NB4 (cell line): ENCODE measurements at places on chromosomes 1 and 21.

GRCh38 chr1:54864460-54865208 is 22.4 kb downstream of the DHCR24 start:
- DNase-seq: no peak

DNA sequence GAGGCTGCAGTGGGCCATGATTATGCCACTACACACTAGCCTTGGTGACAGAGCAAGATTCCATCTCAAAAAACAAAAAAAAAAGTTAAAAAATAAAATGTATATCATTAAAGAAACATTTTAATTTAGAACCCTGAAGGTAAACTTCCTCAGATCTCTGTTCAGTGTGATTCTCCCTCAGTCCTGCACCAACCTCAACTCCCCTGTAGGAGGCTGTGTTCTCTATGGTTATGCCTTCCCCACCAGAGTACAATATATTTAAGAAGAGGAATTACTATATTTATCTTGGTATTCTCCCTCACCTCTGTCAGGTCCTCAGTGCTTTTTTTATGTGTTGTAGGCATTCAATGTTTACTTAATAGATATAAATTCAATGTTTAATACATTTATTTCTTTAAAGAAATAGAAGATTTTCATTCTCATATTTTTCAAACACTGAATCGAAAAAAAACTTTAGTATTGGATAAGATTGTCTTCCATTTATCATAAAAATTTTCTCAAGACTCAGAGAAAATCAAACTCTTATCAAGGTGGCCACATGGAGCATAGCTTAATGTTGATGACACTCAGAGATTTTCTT is 4.8 kb upstream of the LRRC8B start:
- DNase-seq: peak; percentile 65

DNA sequence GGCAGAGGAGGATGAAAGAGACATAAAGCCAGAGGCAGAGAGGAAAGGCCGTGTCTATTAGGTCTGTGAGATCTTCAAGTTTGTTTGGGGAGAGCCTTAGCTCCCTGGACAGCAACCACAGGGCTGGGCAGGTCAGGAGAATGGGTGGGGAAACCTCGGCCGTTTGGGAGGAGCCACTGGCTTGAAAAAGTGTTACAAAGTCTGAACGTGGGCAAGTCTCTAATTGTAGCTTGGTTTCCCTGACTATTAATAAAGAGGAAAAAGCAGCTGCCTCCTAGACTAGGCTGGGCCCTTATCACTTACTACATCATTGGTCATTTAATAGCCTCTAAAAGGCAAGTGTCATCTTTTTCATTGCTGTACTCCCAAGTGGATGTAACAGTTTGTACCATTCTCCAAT is at the start of gene CCDC17:
Gene CCDC17 (minus strand): TSS at position 83 of the 400 bp plus-strand sequence. CDS start 145 bp downstream, outside the sequence.
- DNase-seq: no peak

- DNase-seq: peak; percentile 54
Measured at GRCh38 chr21:43736224-43736883, 17.4 kb downstream of the PDXK start.

DNA sequence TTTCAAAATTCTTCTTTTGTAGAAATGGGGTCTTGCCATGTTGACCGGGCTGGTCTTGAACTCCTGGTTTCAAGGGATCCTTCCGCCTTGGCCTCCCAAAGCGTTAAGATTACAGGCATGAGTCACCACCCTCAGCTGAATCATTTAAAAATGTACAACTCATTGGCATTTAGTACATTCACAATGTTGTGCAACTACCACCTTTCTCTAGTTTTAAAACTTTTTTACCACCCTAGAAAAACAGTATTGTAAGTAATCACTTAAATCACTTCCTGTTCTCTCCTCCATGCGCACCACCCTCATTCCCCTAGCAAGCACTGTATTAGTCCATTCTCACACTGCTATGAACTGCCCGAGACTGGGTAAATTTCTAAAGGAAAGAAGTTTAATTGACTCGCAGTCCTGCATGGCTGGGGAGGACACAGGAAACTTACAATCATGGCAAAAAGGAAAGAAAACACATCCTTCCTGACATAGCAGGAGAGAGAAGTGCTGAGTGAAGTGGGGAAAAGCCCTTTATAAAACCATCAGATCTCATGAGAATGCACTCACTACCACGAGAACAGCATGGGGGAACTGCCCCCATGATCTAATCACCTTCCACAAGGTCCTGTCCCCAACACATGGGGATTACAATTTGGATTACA is 14.4 kb upstream of the THEM5 start:
- DNase-seq: peak; percentile 81

- DNase-seq: no peak
Measured at GRCh38 chr21:45049714-45050344, 24.6 kb upstream of the ADARB1 start.

- DNase-seq: no peak
Measured at GRCh38 chr1:21237446-21238088, 52.7 kb downstream of the ECE1 start.

DNA sequence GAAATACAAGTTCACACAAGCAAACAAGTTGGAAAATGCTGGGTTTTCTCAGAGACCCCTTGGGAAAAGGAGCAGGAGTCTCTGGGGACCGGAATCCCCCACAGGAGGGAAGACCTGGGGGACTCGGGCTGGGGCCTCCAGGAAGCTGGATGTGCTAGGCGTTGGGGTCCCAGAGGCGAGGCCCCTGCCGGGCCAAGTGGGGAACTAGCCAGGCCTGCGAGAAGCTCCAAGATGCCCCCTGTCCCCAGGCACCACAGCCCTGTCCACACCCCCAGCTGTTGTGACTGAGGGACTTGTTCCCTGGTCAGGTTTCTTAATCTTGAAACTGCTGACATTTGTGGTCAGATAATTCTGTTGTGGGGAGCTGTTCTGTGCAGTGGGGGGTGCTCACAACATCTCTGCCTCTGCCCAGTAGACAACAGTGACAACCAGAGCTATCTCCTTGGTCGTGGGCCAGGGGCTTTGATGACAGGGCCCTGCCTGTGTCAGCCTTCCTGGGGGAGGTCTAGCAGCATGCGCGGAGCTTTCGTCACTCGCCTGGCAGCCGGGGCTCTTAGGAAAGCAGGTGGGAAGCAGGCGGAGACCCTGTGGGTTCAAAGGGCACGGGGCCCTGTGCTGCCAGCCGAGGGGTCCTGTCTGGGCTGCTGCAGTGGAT is 126.4 kb upstream of the ARHGEF16 start:
- DNase-seq: no peak
